LoVo (cell line): ENCODE measurements at places on chromosomes 5 and 9.

DNA sequence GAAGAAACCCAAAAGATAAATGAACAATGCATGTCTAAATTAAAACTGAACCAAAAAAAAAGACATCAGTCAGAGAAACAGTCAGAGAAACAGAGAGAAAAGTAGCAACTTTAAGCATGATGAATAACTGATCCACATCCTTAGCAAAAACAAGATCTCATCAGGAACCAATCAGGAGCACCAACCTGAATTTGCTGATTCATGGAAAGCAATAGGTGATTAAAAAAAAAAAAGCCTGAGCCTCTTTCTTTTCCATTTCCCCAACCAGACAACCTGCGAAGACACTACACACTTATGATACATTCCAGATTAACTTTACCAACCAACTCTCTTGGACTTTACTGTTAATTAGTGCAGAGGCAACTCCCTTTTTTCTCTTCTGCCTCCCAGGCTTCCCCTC lies 112.7 kb upstream of the TAS2R1 start:
- no peak for DNase-seq

- no peak for DNase-seq
Measured at GRCh38 chr5:158837908-158838307, 261.8 kb downstream of the EBF1 start.

DNA sequence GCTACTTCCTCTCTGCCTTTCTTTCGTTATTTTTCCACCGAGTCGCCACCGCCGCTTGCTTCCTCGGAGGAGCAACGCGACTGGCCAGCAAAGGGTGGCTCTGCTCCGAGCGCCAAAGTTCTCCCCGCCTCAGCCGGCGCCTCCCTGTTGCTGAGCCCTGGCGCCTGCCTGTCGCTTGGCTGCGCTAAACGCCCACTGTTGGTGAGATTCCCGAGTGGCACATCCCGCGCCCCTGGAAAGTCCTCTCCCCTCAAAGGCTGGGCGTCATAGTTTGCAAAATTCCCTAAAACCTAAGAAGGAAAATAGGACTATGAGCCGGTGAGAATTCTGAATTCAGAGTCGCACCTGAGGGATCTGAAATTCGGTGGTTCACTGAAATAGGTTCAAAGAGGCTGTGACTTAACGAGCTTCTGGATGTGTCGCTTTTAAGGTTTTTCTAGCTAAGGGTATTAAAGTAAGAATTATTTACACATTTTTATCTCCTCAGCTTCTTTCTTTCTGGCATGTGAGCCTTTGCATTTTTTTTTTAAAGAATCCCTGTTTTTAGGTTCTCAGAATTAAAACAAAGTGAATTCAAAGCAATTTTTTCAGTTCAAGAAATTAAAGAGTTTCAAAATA lies at the start of gene GRIN3A:
Gene GRIN3A (minus strand): TSS at position 82 of the 618 bp plus-strand sequence. CDS start 668 bp downstream, outside the sequence.
- DNase-seq = no peak

DNA sequence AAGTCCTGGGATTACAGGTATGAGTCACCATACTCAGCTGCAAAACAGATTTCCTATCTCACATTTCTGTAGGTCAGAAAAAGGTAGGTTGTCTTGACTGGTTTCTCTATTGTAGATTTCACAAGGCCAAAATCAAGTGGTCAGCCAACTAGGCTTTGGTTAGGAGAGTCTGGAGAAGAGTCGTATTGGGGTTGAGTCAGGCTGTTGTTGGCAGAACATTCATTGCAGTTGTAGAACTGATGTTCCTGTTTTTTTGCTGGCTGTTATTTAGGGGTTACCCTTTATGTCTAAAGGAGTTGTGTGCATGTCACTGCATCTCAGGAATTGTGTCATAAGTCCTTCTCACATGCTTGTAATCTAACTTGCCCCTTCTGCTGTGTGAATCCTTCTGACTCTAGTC lies 814.2 kb upstream of the GRAMD2B start:
- no peak for DNase-seq

DNA sequence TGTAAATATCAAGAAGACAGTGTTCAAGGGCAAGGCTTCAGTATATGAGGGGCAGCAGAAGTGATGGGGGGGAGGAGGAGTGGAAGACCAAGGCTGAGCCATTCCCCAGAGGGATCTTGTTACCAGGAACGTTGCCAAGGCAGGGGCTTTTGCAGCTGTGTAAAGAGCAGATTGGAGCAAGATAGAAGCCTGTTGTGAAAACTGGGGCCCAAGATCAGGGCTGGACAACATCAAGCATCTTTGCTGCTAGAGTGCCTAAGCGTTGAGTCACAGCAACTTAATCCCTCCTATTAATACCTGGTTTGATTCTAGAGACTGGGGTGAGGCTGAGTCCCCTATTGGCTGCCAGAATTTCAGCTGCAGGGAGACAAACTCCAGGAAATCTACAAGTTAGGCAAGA lies 18.4 kb upstream of the ERCC6L2 start:
- DNase-seq = peak; percentile 63

DNA sequence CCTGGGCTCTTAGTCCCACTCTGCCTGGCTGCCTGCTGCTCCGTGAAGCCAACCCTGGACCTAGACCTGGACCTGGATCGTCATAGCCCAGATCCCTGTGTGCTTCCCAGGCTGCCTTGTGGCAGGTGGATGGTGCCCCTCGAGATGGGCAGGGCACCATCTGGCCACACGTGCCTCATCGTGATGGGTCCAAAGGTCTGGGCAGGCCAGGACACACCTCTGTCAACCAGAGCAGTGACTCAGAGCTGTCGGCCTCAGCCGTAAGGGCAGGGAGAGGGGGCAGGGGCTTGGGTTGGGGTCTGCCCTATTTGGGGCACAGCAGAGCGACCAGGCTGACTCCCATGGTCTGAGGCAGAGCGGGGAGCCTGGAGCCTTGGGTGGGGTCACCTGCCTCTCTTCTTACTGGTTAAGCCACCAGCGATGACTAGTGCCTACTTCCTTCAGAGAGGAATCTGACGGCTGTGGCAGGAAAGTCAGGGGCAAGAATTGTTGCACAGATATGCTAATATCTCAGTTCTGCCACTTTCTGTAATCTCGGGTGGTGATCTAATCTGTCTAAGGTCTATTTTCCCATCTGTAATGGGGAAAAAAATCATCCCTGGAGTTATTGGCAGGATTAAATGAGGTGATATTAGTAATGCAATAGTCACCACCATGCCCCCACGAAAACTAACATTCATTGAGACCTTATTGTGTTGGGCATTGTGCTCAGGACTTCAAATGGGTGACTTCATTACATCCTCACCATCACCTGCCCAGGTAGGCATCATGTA lies 3.2 kb upstream of the CDHR2 start:
- DNase-seq = peak; percentile 77

DNA sequence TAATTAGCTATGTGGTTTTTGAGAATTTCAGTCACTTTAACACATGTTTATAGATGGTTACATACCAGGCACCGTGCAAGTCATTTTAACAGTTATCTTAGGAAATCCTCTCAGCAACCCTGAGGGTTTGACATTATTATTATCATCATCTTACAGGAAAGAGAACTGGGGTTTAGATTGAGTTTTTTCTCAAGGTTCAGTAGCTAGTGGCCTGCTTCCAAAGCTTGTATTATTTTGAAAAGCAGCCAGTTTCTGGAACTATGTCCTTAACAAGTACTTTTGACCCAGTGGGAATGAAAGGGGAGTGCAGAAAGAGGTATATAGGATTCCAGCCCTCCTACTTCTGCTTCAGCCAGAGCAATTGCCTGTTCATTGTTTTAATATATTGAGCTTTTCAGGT lies 157.5 kb downstream of the COMMD10 start:
- DNase-seq = no peak

DNA sequence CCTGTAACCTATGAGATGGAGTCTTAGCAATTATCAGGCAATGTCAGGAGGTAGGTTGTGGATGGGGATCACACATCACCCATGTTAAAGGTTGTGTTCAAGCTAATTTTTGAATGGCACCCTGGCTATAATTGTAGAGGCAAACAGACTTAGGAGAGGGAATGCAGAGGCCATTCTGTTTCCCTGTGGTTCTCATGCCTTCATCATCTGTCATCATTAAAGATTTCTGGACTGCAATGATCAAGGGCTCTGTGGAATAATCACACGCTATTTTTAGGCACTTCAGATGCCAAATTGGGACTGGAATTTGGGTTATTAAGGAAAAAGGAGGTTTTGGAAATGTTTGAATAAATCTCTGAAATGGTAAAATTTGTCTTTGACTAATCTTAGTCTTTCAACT lies 1065.4 kb downstream of the TAF11L14 start:
- no peak for DNase-seq

GRCh38 chr5:134555890-134556311 lies 30.4 kb downstream of the JADE2 start:
- no peak for DNase-seq

GRCh38 chr5:42840269-42840668 lies 28.6 kb upstream of the SELENOP start:
- DNase-seq = no peak

DNA sequence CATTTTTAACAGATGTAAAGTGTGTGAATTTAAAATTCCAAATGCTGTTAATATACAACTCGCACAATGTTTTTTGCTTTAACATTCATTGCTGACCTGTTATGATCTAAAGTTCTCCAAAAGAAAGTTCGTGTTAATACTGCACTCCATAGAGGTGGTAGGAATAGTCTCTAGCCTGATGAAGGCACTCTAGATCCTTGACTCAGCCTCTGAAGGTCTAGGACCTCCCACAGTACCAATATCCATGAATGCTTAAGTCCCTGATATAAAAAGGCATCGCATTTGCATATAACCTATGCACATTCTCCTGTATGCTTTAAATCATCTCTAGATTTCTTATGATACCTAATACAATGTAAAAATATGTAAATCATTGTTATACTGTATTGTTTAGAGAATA lies 213.6 kb downstream of the EFNA5 start:
- no peak for DNase-seq

- no peak for DNase-seq
Measured at GRCh38 chr5:115016646-115017045, 153.1 kb downstream of the TRIM36 start.

- DNase-seq = no peak
Measured at GRCh38 chr5:21397693-21398092, 1409.7 kb upstream of the CDH18 start.

DNA sequence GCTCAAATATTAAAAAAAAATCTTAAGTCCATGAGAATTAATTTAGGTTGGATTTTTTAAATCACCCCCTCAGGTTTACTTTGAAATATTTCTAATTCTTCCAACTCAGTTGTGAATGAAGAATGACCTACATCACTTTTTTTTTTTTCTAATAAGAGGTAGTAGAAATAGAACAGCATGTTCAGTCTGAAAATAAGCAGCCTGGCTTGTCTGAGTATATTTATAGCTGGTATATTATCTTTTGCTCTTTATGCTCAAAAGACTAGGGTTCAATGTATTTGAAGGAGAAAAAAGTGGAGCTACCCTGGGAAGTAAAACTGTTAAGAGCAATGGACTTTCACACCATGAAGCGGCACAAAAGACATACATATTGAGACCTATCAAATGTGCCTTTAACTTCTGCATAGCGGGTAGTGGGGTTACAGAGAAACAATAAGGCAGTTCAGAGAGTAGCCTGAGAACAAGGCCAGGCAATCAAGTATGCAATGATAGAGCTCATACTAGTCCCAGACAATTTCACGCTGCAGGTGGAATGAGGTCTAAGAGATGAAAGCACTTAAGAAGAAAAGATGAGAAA lies 175.4 kb upstream of the CDH12 start:
- DNase-seq = no peak

GRCh38 chr5:137959488-137959887 lies 70.2 kb downstream of the PKD2L2 start:
- DNase-seq = no peak

GRCh38 chr5:38210676-38211353 lies 47.5 kb upstream of the EGFLAM start:
- no peak for DNase-seq

DNA sequence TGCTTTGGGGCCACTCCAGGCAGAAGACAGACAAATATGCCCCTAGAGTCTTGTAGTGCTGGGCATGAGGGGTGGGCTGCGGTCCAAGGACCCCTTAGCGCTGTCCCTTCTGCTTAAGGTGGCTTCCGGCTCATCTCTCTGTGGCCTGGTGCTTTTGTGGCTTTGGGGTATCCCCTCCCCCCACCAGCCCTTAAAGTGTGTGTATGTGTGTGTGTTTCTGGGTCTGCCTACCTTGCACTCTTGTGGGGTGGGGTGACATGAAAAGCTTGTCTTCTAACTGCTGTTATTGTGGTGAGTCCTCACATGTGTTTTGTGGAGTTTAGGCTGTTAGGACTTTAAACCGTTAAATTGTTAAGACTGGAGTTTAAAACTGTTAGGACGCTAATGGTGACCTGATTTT lies 23.6 kb downstream of the MARCHF6 start:
- no peak for DNase-seq

DNA sequence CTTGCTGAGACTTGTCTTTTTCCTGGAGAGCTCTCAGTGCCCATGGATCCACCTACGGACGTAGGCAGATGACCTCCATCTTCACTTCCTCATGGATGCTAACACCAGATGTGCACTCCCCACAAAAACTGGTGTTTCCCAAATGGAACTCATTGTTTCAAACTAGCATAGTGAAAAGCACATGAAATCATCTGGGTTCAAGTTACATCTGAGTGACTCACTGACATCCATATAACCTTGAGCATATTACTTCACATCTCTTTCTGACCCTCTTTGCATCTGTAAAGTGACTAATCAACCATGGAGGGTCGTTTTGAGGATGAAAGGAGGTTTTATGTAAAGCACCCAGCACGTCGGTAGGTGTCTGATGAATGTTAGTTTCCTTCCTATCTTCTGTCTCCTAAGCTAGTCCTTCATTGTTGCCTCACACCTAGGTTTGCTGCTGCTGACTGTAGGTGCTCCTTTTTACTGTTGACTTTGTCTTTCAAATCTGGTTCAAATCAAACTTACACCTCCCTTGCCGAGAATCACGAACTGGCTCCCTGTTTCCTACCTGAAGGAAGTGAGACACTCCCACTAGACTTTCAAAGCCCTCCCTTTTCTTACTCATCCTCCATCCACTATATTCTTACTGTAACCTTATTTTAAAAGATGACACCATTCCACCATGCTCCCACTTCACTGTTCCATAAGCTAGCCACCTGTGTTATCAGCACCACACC lies 10.3 kb downstream of the OCLN start:
- DNase-seq = no peak

DNA sequence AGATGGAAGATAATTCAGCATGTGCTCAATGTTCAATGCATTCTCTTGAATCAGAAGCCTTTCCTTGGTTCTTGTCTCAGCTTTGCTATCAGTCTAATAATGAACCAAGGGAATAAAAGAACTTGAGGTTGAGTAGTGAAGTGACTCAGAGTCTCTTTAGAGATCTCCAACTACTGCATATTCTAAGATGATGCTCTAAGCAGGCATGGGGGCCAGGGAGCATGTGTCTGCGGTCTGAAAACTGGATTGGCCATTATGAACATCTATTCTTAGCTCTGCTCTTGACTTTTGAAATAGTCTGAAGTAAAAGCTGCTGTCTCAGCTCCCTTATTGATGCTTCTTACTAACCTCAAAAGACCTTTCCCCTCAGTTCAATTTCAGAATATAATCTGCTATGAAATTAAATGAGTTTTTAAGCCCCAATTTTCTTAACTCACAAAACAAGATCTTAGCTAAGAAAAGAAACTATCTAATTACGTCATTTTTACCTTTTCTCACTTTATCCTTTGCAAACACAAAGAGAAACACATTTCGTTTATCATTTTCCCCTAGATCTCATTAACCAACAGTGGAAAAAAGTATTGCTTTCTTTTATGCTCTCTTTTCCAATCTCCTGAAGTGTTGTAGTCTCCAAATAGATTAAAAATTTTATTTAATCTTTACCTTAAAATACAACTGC lies 44.8 kb downstream of the PLCXD3 start:
- DNase-seq = no peak

- no peak for DNase-seq
Measured at GRCh38 chr9:23447166-23447565, 378.9 kb downstream of the ELAVL2 start.
